ENCODE measurements at places on chromosomes 3 and 15.

- DNase-seq, result no peak
Observed at GRCh38 chr15:100276506-100276905, 65.3 kb downstream of the ADAMTS17 start.

DNA sequence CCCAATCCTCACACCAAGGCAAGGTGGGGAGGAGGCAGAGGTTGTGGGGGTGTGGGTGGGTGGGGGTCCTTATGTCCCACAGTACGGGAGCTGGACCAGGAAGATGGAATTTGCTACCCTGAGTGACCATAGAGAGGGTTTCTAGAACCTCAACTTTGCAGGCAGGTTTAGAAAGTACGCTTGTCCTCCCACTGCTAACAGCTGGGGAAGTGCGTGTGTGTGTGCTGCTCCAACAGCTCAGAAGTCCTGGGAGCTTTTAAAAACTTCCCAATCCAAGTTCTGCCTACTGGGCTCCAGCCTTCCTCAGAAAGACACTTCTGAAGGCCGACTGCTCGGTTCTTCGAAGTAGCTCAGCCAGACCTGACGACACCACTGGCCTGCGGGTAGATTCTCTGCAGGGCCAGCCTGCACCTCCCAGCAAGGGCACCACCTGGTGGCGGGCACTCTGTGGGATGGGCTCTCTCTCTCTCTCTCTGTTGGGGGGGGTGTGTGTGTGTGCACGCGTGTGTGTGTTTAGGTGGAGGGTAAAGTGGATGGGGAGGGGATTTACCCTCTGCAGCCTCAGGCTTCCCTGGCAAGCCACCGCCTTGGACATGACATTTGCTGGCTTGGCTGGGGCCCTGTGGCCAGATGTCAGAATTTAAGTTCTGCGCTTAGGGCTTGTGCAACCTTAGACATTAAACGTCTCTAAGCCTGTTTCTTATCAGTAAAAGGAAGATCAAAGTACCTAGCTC lies 15.6 kb downstream of the TMEM158 start:
- peak; percentile 78 for DNase-seq

- DNase-seq, result no peak
Observed at GRCh38 chr3:161489395-161489794, 7.2 kb upstream of the OTOL1 start.

DNA sequence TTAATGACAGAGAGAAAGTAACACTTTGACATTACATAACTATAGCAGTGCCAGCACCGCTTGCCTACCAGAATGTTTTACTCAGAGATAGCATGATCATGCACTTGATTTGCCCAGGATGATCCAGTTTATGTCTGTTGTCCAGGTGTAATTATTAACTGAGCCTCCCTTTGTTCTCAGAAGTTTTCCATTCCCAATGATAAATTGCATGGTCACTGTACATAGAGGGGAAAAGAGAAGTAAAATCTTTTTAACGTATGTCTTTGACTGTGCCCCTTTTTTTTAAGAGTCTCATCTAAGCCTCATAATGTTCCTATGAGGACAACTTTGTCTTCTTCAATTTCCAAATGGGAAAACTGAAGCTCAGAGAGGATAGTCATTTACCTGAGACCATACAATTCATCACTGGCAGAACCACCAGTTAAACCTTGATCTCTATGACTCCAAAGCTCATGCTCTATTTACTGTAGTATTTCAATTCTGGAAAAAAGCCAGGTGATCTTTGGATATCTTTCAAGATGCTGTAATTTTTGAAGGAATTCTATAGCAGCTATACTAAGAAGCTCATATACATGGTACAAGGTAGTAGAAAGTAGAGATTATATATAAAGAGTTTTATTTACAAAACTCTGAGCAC lies 25.1 kb downstream of the C3orf85 start:
- DNase-seq, result no peak

DNA sequence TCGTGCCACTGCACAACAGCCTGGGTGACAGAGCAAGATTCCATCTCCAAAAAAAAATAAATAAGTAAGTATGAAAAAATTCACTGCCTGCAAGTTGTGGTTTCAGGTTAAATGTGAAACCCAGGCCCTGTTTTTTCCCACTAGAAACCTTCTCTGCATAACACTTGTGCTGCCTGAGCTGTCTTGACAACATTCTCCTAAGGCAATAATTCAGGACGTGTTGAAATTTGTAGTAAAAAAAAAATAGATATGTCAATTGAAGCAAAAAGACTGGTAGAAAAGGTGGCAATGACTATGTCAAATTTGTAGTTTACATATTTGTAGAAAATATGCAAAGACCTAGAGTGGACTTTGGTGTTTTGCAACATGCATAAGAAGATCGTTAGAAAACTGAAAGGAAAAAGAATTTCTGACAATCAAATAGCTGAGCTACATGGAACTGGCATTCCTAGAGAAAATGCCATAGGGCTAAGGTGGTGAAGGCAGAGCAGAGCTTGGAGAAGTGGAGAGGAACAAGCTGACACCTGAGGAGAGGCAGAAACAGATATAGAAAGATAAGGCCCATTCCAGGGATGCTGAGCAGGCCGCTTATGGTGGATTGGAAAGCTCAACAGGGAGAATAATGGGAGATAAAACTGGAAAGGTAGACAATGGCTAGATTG lies 150.2 kb downstream of the PLCH1 start:
- DNase-seq, result no peak

- DNase-seq, result no peak
Observed at GRCh38 chr15:62907275-62907674, 135.3 kb upstream of the TPM1 start.

GRCh38 chr3:171494457-171495109 lies 34.4 kb upstream of the TNIK start:
- DNase-seq, result peak; percentile 58

GRCh38 chr3:177916461-177916860 lies 619.8 kb upstream of the KCNMB2 start:
- no peak for DNase-seq

- no peak for DNase-seq
Observed at GRCh38 chr3:184740509-184741258, 28.8 kb upstream of the MAGEF1 start.

- no peak for DNase-seq
Observed at GRCh38 chr3:46664971-46665762, 28.3 kb downstream of the ALS2CL start.
